Transverse colon (tissue), 4 donors: ENCODE measurements at places on chromosomes 2 and 18. TPM values are rescaled to one million over a fixed set of nuclear protein-coding genes. Genes with fewer than 3 reads are reported as not detected.

PTPRN gene
- total RNA-seq, result 2.6 TPM

DNA sequence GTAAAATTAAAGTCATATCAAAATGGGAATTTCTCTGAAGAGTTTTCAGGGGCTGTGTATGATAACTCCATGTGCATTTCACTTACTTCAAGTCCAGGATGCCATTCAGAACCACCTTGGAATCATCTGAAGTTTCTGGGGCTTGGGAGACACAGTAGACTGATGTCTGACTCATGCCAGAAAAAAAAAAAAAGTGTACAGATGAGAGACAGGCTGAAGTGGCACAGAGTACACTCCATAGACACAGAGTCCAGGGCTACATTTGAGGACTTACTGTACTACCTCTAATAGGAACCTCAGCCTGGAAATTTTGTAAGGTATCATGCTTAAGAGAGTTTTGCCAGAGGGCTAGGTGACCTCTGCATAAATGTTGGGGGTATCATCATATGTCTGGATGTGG lies 92.0 kb downstream of the SS18 start:
- no peak for DNase-seq

GRCh38 chr2:133420788-133421187 lies 147.5 kb downstream of the NCKAP5 start:
- peak; percentile 10 for DNase-seq

ZNF519 gene
- 15.3 TPM for total RNA-seq

GRCh38 chr2:25230948-25231311 lies 62.5 kb upstream of the POMC start:
- DNase-seq, result no peak

MYOM1 gene
- total RNA-seq, result 6.0 TPM

CFC1 gene
- total RNA-seq, result not detected

TMEM37 gene
- total RNA-seq, result 166 TPM

DNA sequence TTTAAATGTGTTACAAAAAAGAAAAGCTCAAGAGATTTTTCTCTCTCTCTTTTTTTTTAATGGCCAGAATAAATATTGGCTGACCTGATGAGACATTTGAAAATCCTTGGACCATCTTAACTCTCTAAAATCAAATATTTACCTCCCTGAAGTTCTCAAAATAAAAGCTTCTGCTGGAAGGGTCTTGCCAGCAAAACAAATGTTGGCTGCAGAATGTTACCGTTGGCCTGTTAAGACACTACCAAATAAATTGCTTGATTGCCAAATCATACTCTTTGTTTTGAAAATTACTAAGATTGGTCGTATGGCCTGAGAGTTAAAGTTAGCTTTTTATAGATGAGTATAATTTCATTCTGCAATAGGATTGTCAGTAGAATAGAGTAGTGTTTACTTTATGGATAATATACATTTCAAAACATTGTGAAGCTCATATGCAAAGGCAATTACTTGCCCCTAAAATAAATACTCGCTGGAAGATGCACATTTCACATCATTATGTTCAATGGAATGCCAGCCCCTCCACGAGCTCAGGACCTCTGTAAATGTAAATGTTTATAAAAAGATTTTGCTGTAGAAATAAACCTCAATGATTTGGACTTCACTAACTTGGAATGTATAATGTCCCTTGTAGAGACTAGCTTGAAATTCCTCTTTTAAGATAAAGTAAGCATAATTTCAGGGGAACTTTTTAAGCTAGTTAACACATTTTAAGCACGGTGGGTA lies 193.4 kb downstream of the SOX11 start:
- DNase-seq, result no peak

- no peak for DNase-seq
These were observed 285.4 kb downstream of the ZNF521 start for GRCh38 chr18:25066516-25066915.

DNA sequence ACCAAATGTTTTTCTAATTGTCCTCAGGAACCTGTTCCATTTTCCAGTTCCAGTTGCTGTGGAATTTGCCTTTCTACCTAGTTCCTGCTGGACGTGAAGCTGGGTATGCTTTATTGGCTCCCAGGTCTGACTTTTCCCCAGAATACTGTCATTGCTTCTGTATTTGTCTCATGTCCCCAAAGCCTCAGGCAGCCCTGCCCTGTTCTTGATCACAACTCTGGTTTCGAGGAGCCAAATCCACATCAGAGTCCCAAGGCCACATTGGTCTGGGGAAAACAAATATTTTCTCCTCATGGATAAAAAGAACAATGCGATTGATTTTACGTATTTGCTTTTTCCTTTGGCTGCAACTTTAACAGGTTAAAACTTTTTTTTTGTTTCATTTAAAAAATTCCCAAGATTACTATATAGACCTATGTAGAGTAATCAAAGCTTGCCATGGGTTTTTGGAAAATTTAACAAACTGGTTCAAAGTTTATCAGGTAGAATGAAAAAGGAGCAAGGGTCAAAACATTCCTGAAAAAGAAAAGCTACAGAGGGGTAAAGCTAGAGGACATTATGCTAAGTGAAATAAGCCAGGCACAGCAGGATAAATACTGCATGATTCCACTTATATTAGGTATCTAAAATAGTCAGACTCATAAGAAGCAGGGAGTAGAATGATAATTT lies 85.2 kb downstream of the MDH1 start:
- no peak for DNase-seq
